IPS-NIHi11 (cell line): ENCODE measurements at places on chromosomes 4 and X.

- DNase-seq = no peak
Measured at GRCh38 chr4:116639070-116639577, 446.3 kb downstream of the TRAM1L1 start.

GRCh38 chr4:113270520-113271319, 221.3 kb downstream of the ANK2 start:
- no peak for DNase-seq

- DNase-seq = no peak
Measured at GRCh38 chrX:123923211-123923610, 38.3 kb upstream of the STAG2 start.

DNA sequence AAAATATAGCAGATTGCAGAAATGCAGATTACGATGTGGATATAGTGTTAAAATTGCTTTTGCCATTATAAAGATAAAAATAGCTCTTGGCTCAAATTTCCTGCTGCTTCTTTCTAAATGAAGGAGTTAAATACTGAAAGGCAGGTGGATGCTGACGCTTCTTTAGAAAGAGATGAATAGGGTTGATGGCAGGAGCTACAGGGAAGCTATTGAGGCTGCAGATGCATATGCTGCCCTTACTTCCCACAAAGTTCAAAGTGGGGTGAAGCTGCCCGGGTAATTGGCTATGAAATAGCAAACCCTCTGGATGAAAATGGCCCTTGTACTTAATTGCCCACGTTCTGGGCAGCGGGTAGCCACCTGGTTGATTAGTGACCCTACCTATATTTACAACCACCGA, 379.5 kb downstream of the ZIC3 start:
- DNase-seq = peak; percentile 21

- DNase-seq = peak; percentile 10
Measured at GRCh38 chr4:92969650-92970379, 666.0 kb downstream of the GRID2 start.

DNA sequence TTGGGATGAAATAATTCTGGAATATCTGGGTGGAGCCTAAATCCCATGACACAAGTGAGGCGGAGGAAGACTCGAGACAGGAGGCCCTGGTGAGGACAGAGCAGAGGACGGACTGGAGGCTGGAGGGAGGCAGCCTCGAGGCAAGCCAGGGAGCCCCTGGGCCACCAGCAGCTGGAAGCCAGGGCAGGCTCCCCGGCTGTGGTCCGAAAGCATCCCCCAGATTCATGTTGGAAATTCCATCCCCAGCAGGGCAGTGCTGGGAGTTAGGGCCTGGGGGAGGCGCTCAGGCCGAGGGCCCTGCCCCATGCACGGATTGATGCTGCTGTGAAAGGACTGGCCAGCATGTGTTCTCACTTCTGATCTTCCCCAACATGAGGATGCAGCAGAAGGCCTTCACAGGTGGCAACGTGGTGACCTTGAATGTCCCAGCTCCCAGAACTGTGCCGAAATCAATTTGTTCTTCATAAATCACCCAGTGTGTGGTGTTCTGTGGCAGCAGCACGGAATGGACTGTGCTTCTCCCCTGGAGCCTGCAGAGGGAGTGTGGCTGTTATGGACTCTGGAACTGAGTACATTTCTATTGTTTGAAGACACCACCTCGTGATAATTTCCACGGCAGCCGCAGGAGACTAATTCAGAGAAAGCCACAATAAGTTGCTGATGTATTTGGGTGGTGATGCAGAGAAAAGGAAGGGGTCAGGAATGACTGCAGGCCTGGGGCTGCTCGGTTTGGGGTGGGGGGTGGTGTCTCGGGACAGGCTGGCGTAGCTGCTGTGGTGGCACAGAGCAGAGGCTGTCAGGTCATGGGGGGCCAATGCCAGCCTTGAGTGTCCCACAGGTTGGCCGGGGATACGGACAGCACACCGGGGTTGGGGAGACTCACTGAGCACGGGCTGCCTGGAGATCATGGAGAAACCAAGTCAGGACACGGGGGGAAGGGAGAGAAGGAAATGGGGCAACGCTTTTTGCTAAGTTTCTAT, 56.9 kb downstream of the PCGF3 start:
- DNase-seq = no peak

DNA sequence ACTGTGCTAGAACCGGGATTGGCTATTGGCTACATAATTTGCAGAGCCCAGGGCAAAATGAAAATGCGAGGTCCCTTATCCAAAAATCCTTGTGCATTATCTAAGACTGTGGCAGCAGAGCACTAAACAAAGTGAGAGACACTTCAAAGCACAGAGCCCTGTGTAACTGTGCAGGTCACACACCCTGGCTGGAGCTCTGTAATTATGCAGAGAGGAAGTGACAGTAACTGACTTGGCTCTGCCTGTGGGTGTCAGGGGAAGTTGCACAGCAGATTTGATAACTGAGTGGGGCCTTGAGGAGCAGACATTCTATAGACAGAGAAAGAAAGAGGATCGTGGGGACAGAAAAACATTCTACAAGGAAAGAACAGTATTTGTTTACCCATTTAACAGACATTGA, 173.5 kb upstream of the FMR1 start:
- DNase-seq = no peak
